ENCODE measurements at places on chromosomes 7 and 10.

- DNase-seq, result no peak
These were observed 10.3 kb upstream of the TSPAN13 start for GRCh38 chr7:16743236-16743635.

DNA sequence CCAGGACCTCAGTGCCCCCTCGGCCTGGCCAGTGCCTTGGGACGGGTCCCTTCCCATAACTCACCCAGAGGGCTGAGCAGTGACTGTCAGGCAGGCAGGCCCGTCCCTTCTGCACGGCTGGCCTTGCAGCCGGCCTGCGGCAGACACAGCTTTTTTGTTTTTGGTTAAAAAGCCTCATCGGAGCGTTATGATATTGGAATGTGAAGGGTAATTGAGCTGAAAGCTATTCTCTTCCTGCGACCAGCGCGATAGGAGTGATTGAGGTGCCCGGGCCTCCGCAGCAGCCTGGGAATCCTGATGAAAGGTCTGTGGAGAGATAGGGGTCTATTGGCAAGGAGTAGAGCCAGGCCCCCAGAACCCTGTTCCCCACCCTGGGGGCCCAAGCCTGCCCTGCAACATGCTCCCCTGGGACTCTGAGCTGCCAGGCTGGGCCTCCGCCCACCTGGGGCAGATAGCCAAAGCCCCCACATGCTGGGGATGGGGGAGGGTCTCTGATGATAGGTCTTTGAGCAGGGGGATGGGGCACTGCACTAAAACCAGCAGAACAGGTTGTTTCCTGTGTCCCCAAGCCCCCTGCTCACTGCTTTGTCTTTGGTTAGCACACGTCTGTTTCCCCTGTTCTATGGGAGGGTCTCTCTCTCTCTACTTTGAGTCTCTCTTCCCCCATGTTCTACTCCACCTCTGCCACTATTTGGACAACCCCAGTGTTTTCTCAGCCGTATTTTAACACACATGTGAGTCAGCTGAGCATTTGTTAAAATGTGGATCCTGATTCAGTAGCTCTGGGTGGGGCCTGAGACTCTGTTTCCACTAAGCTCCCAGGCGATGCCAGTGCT lies 131.9 kb downstream of the CDH23 start:
- no peak for DNase-seq

- peak; percentile 82 for DNase-seq
These were observed 31.1 kb downstream of the TAX1BP1 start for GRCh38 chr7:27771111-27771510.

GRCh38 chr7:102834466-102834865 lies 78.3 kb upstream of the LRRC17 start:
- DNase-seq, result no peak

DNA sequence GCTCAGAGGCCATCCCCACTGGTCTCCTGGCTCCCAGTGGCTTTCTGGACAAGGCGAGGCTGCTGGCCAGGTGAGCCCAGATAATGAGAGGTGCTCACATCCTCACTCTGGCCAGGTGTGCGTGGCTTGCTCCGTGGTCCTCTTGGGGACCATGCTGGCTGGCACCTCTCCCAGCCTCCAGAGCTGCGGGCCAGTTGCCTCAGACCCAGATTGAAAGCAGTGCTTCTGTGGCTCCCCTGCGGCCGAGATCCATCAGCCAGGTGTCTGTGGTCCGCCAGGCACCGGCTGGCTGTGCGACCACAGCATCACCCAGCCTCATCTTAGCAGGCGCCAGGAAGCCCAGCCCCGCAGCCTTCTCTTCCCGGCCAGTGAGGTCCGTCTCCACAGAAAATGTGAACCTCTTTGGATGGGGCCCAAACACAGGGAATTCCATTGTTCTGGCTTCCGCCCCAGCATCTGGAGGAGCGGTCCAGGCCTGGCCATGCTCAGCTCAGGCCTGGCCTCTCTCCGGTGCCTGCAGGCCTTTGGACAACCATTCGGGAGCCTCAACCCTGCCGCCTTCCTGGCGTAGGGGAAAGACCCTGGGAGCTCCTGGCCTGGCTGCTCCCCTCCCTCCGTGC lies 5.2 kb upstream of the TTYH3 start:
- DNase-seq, result no peak

- no peak for DNase-seq
These were observed at the start of gene GRID2IP for GRCh38 chr7:6551016-6551511. GRID2IP (minus strand) TSS chr7:6551461; CDS start chr7:6551436, 25 bp downstream.

- no peak for DNase-seq
These were observed 22.0 kb downstream of the TES start for GRCh38 chr7:116232350-116232749.

DNA sequence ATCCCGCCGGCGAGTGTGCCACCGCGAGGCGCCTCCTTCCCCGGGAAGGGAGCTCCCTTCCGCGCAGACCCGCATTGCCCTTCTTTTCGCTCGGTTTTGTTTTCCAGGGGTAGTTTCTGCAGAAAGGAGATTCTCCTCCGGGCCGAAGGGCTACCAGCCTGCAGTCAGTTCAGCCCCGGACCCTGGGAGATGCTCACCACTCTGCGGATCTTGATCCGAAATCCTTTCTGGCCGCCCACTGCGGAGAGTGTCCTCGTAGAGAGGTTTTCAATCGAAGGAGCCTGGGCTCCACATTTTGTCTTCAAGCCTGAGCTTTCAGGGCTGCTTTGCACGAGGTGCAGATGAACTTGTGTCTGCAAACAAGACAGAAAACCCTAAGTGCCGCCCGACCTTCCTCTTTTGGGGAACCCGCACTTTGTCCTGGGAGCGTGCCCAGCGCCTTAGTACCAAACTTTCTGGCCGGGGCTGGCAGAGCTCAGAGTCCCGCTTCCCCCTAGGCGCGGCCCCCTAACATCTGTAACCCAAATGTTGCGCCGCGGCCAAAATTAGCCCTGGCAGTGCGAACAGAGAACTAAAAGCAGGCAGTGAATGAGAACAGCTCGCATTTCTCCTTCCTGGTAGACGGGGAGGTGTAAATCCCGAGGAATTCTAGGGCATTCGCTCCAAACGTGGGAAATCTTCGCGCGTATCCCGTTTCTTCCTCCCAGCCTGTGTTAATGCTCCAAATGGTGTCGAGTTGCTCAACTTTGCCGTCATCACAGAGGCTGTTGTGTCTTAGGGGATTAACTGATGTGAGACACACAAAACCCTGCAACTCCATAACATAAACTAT lies 6.7 kb upstream of the EN2 start:
- no peak for DNase-seq

GRCh38 chr7:69078997-69079769 lies 519.1 kb upstream of the AUTS2 start:
- no peak for DNase-seq

DNA sequence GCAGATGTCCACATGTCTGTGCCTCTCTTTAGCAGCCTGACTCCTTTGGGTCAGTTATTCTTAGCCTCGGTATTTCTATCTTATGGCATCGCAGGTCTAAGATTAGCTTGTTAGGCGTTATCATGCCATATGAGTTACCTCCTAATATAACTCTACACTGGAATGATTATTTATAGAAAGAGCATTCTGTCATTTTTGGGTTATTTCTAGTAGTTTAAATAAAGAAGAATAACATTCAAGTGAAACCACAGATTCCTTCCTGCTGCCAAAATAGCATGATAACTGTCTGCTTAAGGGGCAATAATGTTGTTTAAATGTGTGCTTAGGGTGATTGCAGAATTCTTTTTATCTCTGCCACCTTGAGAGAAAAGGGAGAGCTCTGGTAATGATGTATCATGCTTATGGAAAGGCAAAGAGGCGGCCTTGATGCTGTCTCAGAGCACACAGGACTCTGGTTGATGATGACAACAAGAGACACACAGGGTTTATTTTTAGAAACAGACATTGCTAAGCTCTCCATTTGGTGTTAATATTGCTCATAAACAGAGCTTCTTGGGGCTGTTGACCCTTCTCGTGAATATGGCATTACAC lies 10.4 kb downstream of the HDAC9 start:
- no peak for DNase-seq

DNA sequence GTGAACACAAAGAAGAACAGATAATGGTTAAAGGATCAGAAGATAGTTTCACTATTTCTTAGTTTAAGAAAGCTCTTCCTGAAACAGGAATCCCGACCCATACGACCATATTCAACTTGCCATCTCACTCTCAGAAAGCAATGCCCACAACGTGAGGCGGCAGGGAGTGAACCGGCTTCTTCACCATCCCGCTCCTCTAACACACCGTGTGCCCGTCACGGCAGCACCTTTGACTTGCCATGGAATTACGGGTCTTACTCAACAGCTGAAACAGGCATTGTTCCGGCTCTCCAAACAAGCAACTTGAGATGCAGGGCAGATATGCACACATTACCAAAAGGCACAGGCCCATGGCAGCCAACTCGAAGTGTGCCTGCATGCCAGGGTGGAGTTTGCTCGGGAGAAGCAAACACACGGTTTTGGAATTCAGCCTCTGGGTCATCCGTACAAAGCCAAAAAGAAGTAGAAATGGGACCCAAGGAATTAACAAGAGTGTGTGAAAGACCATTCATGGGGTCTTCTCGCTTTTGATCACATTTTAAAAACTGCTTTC lies 293.6 kb downstream of the DNAJB6 start:
- no peak for DNase-seq

DNA sequence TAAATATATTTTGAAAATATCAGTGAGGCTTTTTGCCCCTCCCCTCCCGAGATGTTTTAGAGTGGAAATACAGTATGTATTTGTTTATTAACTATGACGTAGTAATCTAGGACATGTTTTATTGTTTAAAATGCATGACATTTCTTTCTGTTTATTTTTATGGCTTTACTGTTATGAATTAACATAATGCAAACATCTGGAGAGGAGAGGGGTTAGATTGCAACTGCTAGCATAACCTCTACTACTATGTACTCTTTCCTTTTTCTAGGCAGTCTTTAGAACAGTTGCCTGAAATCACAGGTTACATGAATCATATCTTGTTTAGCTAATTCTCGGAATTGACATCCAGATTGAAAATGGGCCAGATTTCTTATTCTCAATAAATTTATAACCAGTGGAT lies 7.4 kb downstream of the BTAF1 start:
- no peak for DNase-seq

- DNase-seq, result no peak
These were observed 721 bp downstream of the ARL3 start for GRCh38 chr10:102713539-102713813.
